Activated CD4-positive, alpha-beta T cell treated with anti-CD3 and anti-CD28 coated beads for 4 hours (primary cell): ENCODE measurements at places on chromosomes 7 and 10.

DNA sequence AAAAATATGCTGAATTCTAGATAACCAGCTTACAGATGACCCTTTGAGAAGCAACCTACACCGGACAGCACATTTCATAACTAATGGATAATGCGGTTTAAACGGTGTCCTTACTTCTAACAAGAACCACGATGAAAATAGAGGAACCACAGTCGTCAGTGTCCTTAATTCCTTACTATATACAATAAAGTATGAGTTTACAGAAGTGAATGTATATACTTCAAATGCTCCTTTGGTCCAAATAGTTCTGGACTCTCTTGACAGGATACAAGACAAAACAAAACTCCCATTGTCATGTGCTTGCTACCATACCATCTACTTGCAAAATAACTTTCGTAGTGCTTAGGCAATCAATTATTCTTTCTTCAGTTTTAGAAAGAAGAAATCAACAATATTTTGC, 2.4 kb downstream of the NAMPT start:
- DNase-seq = no peak

DNA sequence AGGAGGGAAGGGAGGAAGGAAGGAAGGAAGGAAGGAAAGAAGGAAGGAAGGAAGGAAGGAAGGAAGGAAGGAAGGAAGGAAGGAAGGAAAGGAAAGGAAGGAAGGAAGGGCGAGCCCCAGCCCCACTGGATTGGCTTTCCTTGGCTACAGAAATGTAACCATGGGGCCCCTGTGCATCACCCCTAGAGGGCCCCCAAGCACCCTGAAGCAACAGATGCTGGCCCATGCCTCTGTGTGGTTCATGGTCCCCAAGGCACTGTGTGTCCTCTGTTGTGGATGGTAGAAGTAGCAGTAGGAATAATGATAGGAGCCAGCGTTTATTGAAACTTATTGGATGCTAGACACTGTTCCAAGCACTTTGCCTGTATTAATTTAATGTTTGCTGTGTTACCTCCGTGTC, 116.6 kb upstream of the MACROH2A2 start:
- DNase-seq = no peak

- DNase-seq = no peak
Measured at GRCh38 chr7:147857152-147858140, 733.1 kb upstream of the C7orf33 start.

- no peak for DNase-seq
Measured at GRCh38 chr10:34696423-34696822, 118.7 kb downstream of the PARD3 start.

DNA sequence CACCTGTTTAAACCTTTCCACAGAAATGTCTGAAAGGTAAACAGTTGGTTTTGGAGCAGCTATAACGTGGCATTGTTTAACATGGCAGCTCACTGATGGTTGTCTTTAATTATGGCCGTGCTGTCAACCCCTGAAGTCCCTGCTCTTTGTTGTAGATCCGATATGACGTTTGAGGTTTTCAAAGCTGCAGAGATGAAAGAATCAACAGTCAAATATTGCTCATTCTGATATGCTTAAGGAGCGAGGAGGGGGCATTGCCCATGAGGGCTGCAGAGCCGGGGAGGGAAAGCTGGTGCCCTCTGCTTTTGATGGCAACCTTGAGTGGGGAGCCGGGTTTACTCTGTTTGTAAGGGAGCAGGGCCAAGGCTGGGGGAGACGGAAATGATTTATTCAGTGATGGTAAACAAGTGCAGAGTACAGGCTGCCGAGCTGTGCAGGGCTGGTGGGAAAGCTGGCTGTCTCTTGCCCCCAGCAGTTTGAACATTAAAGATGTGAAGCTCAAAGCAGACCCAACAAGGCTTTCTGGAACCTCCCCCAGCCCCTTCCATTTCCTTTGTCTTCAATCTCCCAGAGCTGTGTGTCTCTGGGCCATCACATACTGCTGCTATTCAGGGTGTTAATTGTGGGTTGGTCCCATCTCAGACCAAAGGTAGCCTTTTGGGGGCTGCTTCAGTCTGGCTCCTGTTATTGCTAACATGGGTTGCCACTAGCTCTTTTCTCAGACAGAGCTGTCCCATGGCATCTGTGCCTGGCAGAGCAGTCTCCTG, 345.5 kb downstream of the LRMDA start:
- no peak for DNase-seq

DNA sequence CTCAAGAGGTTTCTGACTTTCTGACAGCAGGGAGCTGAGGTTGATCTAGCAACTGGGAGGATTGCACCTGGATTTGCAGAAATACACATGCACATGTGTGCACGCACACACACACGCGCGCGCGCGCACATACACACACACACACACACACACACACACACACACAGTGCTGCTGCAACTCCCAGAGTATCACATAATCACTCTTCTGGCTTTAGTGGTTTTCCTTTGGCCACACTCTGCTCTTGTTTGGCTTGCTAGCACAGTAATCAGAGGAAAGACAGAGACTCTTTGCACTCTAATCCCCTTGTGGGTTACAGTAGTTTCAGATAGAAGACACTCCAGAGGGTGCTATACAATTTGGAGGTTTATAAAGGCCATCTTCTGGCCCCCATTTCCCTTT, 705.0 kb downstream of the AUTS2 start:
- no peak for DNase-seq

- DNase-seq = no peak
Measured at GRCh38 chr10:110898391-110898790, 20.6 kb downstream of the BBIP1 start.

- DNase-seq = no peak
Measured at GRCh38 chr10:120810298-120810697, 40.9 kb upstream of the WDR11 start.

DNA sequence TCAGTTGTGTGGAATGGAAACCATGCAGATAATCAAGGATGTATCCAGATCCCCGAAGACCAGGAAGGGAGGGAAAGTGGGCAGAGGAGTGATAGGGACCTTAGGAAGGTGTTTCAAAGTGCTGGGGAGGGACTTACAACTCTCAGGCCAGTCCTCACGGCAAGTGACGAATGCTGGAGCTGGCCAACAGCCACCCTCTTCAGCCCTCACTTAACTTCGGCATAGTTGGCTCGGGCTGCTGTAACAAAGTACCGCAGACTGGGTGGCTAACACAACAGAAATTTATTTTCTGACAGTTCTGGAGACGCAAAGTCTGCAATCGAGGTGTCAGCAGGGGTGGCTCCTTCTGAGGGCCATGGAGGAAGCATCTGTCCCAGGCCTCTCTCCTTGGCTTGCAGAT, 265.9 kb upstream of the YAE1 start:
- DNase-seq = no peak

DNA sequence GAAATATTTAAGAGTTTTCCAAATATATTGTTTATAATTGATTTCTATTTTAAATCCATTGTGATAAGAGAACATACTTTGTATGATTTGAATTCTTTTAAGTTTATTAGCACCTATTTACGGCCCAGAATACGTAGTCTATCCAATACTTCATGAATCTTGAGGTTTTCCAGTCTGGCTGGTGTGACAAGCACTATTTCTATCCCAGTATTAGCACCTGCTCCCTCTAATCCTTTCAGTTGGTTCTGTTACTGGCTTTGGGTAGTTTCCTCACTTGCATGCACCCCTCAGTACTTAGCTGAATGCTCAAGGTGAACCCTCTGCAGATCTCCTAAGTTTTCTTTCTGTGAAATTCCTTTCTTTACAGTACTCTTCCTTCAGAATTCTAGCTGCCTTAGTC, 166.8 kb downstream of the C1GALT1 start:
- DNase-seq = no peak

DNA sequence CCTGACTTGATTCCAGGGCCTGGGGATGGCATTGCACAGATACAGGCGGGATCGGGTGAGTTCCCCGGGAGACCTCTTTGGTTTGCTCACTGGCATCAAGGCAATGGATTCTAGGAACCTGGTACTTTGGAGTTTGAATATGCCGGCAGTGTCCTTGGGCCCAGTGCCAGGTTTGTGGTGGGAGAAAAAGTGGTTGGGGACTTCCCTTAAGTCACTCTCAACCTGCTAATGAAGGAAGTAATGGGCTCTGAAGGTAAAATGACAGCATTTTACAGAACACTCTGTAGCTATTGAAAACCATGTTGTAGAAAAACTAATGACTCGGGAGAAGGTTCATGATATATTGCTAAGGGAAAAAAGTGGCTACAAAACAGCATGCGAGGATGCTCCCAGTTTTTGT, 129.9 kb downstream of the CFAP58 start:
- no peak for DNase-seq

DNA sequence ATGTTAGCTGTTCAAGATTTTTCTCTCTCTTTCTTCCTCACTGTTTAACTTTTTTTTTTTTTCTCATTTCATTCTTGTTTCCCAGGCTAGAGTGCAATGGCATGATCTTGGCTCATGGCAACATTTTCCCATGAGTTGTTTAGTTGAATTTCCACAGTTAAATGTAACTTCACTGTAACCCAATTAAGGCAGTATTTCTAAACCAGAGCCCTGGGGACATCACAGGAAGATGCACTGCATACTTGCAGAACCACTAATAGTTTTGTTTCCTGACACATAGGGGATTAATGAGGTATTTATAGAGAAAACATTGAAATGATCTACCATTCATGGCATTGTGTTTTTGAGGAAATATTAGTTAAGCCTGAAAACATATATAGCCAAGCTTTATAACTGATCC, 795.6 kb upstream of the GHITM start:
- DNase-seq = no peak

- no peak for DNase-seq
Measured at GRCh38 chr10:126458466-126458865, 70.2 kb upstream of the ADAM12 start.

- no peak for DNase-seq
Measured at GRCh38 chr7:117619681-117620080, 139.9 kb downstream of the CFTR start.

GRCh38 chr10:79468015-79468560, 22.7 kb upstream of the ZCCHC24 start:
- DNase-seq = no peak

DNA sequence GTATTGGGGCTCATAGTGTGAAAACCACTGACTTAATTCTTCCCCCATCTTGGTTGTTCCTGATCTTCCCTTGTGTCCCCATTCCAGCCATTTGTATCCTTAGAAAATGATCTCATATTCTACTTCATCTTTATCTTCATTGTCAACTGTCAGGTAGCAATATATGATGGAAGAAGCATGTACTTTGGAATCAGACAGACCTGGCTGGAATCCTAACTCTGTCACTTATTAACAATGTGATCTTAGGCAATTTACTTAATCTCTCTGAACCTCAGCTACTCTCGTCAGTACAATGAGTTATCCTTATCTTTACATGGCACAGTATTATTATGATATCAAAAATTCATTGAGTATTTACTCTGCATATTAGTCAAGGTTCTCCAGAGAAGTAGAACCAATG, 10.1 kb downstream of the CFTR start:
- DNase-seq = no peak

DNA sequence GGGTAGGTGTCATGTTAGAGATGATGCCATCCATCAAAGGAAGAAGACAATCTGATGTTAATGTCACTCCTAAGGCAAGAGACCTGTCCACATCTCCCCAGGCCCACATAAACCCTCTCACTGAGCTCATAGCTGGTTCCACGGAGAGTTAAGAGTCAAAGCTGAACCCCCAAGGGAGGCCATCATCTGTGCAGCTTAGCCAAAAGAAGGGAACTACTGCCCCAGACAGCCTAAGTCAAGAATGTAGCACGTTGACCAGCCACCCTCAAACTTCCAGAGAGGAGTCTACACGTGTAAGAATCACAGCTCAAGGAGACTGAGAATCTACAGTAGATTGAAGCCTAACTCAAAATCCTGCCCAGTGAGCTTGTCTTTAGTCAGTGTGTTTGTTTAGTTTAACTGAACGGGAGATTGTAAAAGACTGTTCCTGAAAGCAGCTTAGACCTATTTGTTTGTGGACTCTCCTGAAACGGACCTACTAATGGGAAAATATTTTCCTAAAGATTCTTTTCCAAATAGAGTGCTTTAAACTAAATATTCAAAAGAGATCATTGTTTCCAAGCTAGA, 192.7 kb upstream of the NFE2L3 start:
- no peak for DNase-seq

DNA sequence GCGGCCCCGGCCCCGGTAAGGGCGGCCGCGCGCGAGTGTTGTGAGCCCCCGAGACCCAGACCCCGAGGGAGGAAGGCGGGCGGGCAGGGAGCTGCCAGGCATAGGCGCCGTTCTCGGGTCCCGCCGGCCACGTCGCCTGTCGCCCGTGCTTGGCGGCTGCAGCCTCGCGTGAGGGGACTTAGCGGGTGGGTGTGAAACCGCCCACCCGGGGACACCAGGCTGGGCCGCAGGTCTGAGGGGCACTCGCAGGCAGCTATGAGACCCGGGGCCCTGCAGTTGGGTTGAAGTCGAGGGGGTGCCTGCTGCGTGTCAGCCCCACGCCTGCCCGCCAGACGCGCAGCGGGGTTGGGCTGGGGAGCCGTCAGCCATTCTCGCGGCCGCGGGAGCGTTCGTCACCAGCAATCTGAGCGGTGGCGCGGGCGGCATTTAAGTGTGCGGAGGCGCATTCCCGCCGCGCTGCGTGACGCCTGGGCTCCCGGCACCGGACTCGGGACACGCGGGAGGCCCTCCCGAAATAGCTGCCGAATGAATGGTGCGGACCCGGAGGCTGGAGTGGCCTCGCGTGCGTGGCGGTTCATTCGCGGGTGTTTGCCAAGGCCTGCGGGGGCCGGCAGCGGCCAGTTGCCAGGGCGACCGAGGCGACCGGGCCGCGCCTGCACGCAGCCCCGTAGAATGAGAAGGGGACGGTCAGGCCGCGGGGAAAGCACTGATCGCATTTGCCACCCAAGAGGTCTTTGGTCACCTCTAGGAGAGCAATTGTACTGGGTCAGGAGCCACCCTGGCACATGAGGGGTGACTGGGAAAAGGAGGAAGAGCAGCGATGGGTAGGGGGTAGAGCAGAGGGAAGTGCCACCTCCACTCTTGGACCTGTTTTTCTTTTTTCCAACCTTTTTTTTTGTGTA, 750 bp downstream of the ZNF398 start:
- peak; percentile 70 for DNase-seq

GRCh38 chr10:35000936-35001335, 89.2 kb downstream of the CUL2 start:
- no peak for DNase-seq

DNA sequence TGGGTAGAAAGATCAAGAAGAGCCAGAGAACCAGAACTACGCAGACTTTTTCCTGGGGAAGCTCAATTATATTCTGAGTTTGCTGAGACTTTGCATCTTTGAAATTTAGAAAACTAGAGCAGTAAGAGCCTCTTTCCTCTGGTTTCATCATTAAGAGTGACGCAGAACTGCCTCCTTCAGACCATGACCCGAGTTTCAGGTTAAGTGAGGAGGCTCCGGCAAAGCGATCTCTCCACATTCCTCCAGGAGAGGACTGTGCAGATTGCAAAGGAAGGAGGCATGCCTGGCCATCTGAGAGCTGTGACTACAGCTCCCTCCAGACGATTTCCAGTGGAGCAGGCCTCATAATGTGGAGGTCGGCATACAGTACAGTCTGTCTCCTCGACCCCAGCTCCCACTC, 115.8 kb upstream of the LANCL2 start:
- no peak for DNase-seq

- DNase-seq = no peak
Measured at GRCh38 chr7:122123746-122124145, 20.3 kb downstream of the AASS start.

GRCh38 chr10:51112013-51112412, 37.7 kb downstream of the PRKG1 start:
- DNase-seq = no peak

- no peak for DNase-seq
Measured at GRCh38 chr7:25158966-25159365, 33.9 kb upstream of the CYCS start.

- no peak for DNase-seq
Measured at GRCh38 chr10:131220601-131221171, 90.8 kb downstream of the TCERG1L start.
